CD4-positive, alpha-beta T cell treated with Interferon alpha-2 for 1 hour (primary cell): ENCODE measurements at places on chromosomes 2 and 18.

GRCh38 chr2:150144546-150145298 is 342.7 kb downstream of the RND3 start:
- DNase-seq, result no peak

DNA sequence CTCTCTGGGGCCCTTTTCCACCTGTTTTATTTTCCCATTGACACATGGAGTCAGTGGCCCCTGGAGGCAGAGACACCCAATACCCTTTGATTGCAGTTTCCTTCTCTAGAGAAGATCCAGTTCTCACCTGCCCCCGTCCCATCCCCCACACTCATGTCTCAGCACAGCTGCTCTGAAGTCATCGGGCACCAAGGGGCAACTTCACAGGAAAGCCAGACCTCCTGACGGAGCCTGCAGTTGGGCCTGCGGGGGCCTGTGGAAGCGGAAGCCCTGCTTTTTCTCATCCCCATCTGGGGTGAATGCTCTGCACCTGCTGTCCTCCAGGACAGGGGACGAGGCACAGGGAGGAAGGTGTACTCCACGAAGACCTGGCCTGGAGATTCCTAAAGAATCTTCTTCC is 308.3 kb upstream of the EPAS1 start:
- DNase-seq, result no peak

DNA sequence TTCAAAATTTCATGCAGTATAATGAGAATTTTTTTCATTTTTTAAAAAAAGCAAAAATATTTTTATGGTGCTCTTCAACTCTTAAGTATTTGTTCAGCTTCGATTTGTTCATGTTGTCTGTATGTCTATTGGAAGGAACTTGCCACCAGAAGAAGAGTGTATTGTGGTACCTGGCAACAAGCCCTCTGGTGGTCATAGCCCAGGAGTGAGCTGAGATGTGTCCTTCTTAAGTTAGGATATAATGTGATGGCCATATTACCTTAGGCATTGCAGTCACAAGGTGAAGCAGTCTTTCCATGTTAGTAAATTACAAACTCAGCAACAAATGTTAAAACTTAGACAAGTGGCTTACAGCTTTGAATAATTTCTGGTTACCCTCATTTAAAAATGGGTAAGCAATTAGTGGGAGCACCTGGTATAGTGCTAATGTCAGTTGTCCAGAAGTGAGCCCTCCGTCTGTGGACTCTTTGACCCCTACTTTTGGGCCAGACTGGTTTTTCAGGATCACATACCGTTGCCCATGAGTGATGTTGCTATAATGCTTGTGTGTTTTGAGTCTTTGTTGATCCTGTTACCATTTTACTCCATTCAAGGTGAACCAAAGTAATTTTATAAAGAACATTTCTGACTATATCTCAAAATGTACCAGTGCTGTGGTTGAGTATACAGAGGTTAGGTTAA is 57.4 kb downstream of the MYO1B start:
- no peak for DNase-seq

DNA sequence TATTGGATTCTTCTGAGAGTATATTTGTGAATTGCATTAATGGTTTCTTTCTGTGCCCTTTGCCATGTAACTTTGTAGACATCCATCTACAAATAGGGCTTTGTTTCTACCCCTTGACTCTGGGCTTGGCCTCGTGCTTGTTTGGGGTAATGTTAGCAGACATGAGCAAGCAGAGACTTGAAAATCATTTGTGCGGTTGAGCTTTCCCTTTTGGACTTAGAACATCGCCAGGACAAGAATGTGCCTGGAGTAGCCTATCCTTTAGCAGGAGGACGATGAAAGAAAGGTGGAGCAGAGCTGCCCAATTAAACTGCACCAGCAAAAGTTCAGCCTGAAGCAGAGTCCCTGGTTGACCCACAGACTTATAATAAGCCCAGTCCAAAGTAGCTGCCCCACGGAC is 785.9 kb downstream of the EPHA4 start:
- DNase-seq, result no peak

DNA sequence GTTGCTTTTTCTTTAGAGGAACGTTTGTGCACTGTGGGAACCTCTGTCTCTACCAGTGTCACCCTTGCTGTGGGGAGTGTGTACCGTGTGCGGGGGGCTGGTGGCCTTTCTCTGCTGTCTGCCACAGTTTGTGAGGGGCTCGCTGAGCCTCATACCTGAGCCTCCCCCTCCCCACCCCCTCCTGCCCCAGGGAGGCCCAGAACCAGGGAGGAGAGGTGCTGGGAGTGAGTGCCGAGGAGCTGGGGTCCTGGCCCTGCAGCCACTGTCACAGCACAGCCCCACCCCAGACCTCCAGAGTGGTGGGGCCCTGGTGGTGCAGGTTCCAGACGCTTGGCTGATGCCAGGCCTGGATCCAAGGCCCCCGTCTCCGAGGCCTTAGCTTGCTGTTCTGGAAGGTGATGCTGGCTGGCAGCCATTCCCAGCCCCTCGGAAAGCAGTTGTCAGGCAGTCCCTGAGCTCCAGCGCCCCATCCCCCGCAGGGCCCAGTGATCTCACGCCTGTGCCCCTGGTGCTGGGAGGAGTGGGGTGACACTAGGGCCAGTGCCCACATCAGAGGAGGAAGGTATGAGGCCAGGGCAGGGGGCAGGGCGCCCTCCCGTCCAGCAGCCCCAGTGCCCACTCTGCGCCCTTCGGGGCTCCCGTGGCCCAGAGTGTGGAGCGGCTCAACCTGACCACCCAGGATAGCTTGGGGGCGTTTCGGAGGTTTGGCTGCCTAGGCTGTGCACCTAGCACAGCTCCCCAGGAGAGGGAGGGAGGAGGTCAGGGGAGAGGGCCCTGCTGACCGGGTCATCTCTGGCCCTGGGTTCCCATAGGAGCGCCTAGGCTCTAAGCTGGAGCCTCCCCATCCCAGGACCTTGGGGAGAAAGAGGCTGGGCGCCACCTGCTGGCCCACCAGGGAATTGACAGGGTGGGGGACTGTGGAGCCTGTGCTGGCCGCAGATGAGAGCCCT is 53.0 kb upstream of the ALPP start:
- peak; percentile 47 for DNase-seq

DNA sequence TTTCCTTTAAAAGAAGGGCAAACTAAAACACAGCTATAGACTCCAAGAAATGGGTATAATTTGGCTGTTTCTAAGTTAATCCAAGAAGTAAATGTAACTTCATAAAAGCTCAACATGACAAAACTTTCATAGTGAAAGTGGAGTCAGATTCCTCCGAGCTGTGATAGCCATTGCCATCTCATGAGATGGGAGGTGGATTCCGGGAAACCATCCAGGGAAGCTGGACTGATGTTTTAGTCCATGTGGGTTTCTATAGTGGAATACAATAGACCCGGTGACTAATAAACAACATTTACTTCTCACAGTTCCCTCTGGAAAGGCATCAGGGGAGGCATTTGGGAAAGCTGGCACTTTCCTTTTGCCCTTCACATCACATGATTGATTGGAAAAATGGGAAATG is 10.0 kb upstream of the LAPTM4A start:
- no peak for DNase-seq

GRCh38 chr2:54995553-54995952 is 54.7 kb downstream of the RTN4 start:
- DNase-seq, result no peak

DNA sequence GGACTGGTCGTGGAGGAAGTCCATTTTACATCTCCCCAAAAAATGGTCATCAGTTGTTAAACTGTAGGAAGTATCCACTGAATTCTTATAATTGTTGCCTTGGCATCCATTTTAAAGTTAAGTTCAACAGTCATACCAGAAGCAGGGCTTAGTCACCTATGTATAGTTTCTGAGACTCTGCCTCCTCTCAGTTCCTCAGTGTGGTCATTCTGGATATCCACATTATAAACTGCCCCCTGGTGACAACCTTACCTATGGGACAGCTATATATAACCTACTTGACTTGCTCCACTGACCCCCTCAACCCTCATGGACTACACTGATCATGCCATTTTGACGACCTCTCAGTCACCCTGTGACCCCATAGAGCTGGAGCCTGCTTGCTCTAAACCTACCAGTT is 617.0 kb downstream of the LRP1B start:
- DNase-seq, result no peak

GRCh38 chr2:174603280-174603679 is 5.7 kb upstream of the WIPF1 start:
- peak; percentile 60 for DNase-seq

GRCh38 chr2:190837420-190837819 is 43.2 kb upstream of the GLS start:
- DNase-seq, result no peak

GRCh38 chr18:36403896-36404820 is 106.6 kb downstream of the FHOD3 start:
- DNase-seq, result no peak

DNA sequence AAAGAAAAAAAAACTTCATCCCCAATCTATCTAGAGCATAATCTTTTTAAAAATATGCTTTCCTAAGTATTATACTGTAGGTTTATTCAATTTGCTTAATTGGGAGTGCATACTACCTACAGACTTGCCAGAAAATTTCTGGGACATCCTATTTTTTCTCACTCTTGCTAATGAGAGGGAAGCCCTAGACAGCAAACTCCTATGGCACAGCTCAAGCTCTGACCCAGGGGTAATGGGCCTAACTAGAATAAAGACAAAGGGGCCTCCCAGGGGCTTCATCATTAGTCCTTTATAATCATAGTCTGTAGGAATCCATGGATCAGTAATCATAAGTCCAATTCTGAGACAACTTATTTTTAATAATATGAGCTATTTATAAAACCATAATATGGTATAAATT is 142.6 kb upstream of the ITGA4 start:
- no peak for DNase-seq

- DNase-seq, result no peak
Measured at GRCh38 chr2:178426388-178426787, 24.6 kb downstream of the PRKRA start.

- no peak for DNase-seq
Measured at GRCh38 chr18:12422936-12423335, 15.2 kb downstream of the PRELID3A start.

- no peak for DNase-seq
Measured at GRCh38 chr18:74411475-74411874, 45.6 kb downstream of the DIPK1C start.

- DNase-seq, result no peak
Measured at GRCh38 chr2:28927878-28928277, 33.4 kb downstream of the WDR43 start.

- no peak for DNase-seq
Measured at GRCh38 chr2:65103013-65103715, 26.7 kb downstream of the RAB1A start.

DNA sequence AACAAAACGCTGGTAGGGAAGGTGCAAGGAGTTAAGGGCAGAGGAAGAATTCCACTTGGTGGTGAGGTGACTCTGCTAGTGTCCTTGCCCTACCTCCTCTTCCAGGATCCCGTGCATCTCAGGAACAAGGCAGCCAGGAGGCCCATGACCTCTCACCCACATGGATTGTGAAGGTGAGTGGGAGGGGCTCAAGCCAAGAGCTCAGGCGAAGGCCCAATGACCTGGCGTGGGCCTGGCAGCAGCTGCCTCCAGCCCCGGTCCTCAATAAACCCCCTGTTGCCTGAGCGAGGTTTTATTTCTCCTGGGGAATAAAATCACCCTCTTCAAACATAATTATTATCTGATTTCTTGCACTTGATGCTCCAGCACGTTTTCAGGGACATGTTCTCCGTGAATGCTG is 28.2 kb downstream of the LAMA1 start:
- no peak for DNase-seq

- DNase-seq, result no peak
Measured at GRCh38 chr2:134276381-134277172, 22.7 kb downstream of the MGAT5 start.

- DNase-seq, result no peak
Measured at GRCh38 chr2:146666340-146666739, 1178.5 kb upstream of the ACVR2A start.

DNA sequence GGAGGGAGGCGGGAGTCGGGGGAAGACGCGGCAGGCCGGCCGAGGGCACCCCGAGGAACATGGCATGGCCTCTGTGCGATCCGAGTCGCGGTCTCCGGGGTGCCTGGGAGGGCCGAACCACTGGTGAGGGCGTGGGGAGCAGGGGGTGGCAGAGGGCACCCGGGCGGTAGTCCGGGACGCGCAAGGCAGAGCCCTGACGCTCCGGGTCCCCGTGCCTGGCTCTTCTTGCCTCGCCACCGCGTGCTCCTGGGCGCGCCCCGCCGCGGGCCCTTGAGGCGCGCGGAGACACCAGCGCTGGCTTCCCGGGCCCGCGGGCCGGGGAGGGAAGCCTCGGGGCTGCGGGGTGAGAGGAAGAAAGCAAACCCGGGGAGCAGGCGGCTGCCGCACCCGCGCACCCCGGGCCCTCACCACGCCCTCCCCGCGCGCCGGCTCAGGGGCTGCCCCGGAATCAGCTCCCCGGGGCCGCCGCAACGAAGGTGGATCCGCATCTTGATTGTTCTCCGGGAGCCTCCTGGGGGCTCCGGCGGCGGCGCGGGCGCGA is 4.3 kb downstream of the SOX11 start:
- no peak for DNase-seq

GRCh38 chr18:3595369-3596273 is 145.6 kb downstream of the TGIF1 start:
- DNase-seq, result peak; percentile 53

DNA sequence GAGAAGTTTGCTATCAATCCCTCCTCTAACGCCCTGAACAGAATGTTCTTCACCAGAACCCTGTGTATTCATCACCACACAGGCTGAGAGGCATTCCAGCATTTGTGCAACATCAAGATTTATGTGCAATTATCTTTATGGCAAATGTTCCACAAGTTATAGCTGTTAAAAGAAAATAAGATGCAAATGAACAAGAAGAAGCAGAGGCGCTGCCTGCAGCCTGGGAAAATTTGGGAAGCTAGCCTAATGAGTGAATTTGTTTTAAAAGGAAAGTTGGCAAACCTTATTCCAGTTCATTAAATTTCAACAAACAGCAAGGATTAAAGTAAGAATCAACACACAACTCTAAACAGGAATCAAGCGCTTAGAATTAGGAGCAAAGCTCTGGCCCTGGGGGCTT is 5.3 kb downstream of the TPO start:
- no peak for DNase-seq

- DNase-seq, result no peak
Measured at GRCh38 chr2:158989165-158989564, 20.7 kb downstream of the TANC1 start.

DNA sequence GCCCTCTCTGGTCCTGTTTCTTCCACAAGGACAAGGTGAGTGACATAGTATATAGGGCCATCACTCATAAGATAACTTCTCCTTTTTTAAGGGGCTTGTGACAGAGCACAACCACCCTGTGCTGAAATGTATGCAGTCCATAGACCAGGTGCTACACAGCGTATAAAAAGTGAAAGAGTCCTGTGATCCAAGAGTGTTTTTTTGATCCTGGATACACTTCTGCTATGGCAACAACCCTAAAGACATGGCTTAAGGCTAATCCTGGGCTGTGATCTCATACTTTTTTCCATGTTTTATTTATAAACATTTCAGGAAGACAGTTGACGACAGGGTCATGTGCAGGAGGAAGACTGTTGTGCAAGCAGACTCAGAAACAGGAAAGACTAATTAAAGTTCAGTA is 400.5 kb upstream of the TCF4 start:
- no peak for DNase-seq

DNA sequence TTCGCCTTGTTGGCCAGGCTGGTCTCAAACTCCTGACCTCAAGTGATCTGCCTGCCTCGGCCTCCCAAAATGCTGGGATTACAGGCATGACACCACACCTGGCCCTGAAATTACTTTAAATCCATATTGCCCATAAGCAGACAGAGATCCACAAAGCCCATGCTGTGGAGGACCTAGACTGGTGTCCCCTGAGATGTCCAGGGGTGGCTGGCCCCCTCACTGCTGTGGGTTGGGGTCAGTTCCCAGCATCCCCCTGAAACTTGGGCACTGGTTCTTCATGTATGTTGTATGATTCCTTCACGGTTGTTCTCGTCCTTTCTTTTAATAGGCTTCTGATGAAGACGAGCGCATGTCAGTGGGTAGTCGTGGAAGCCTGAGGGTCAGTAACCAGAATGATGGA is 78.1 kb upstream of the RBM44 start:
- no peak for DNase-seq
